ENCODE measurements at places on chromosomes 5 and 9.

DNA sequence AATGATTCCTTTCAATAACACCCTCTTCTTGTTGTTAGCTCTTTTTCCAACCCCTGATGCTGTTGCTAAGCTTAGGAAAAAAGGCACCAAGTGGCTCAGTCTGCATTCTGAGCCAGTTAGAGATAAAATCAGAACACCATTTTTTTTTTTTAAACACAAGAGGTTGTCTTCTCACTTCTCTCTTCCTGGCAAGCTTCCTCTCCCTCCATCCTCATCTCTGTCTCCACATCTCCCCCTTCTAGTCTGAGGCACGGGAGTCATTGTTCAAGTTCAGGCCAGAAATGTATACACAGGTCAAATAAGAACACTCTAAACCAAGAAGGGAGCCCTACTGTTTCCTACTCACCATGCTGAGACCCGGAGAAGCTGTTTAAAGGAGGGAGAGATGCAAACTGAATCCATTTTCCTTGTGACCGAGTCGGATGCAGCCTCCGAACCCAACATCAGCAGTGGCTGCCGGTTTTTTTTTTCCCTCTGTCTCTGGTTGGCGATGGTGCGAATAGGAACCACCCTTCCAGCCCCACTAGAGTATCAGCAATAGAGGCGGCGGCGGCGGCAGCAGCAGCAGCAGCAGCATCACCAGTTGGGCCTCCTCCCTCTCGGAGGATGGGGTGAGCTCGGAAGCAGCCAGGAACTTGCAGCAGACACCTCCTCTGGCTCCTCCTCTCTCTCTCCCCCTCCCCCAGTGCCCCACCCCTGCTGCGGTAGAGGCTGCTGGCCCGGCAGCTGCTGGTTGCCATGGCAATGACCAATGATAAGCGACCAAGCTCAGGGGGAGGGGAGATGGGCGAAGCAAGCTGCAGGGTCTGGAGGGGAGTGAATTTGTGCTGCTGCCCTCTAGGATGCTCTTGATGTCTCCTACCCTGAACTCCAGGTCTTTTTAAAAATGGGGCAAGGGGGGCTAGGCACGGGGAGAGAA lies at the start of gene JAKMIP2:
JAKMIP2 (minus strand) TSS at position 619 of the 919 bp plus-strand sequence. CDS start 110,922 bp downstream, outside the sequence.
- DNase-seq = peak; percentile 9

GRCh38 chr9:108815156-108815555 lies 40.6 kb downstream of the ACTL7B start:
- no peak for DNase-seq

- no peak for DNase-seq
Observed at GRCh38 chr9:99451112-99451606, 229.1 kb downstream of the SEC61B start.

DNA sequence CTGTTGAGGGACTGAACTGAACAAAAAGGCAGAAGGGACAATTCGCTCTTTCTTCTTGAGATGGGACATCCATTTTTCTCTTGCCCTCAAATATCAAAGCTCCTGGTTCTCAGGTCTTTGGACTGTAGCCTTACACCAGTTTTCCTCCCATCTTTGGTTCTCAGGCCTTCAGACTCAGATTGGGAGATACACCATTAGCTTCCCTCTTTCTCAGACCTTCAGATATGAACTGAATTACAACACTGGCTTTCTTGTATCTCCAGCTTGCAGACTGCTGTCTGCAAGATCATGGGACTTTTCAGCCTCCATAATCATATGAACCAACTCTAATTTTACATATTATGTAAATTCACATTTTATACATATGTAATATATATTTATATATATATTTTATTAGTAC lies 12.6 kb upstream of the CCNG1 start:
- DNase-seq = no peak

DNA sequence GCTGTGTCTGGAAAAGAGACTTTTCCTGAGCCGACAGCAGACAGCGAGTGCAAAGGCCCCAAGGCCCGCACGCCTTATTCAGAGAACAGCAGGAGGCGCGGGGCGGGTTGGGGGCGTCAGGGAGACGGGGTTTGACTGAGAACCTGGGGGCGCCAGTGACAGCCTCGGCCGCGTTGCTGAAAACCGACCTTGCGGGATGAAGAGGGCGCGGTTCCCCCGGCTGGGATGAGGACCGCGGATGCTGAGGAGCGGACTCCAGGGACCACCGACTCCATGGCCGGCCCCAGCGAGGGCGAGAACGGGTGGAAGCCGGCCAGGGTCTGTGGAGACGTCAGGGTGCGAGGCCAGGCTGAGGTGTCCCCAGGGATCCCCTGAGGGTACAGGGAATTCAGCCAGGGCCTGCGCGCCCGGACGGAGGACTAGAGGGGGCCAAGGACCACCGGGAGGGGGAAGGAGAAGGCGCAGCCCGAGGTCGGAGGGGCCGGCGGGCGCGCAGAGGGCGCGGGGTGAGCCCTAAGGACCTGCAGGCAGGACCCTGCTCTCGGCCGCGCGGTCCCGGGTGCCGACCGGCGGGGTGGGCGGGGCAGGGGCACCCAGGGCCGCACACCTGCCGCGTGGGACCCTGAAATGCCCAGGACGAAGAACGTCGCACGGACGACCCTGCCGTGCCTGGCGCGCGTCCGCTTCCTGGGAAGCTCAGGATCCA lies 837 bp upstream of the AHRR start:
- no peak for DNase-seq

- DNase-seq = no peak
Observed at GRCh38 chr5:133459474-133460160, 152.7 kb downstream of the FSTL4 start.

- no peak for DNase-seq
Observed at GRCh38 chr5:169197343-169197742, 103.6 kb downstream of the SLIT3 start.

DNA sequence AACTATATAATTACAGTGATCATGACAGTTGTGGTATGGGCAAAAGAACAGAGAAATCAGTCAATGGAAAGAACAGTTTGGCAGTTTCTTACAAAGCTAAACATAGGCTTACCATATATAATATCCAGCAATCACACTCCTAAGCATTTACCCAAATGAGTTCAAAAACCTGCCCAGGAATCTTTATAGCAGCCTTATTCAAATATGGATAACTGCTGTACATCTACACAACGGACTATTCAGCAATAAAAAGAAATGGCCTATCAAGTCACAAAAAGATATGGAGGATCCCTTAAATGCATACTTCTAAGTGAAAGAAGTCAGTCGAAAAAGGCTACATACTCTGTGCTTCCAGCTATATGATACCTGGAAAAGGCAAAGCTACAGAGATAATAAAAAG lies 36.6 kb downstream of the ERMP1 start:
- DNase-seq = no peak

DNA sequence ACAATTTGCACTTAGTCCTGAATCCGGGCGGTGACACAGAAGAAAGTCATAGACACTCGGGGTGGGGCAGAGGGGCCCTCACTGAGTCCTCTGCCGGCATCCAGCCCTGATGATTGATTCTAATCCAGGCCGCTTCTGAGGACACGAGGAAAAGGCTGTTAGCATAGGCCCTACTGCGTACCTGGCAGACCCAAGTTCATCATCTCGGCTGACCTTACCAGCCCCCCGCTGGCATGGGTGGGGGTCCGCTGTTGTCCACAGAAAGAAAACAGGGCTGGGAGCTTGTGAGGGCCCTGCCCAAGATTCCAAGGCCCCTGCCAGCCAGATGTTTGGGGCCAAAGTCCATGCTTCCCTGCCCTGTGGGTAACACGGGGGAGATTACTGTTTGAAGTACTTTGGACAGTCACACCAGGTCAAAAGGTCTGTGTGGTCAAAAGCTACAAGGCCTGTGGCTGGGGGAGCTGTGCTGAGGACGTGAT lies 24.5 kb downstream of the ERGIC1 start:
- no peak for DNase-seq

- no peak for DNase-seq
Observed at GRCh38 chr5:172725785-172726184, 45.2 kb downstream of the DUSP1 start.

GRCh38 chr9:81534138-81534875 lies 155.0 kb downstream of the TLE1 start:
- no peak for DNase-seq

DNA sequence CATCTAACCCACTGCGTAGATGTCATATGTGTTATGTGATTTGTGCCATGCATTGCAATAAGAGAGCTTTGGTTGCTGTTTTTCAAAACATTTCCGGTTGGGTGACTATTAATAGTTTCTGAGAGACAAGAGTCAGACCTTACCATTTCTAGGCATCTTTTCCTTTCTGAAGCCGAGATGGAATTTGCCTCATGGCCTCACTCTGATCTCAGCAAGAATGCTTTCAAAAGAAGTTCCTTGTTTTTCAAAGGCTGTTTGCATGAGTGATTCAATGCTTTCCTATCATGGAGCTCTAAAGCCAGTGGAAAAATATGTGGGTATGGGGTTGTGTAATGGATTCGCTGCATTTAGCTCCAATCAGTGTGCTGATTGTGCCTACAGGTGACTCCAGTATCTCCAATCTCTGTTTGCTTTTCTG lies 203.1 kb upstream of the PPP1R2B start:
- no peak for DNase-seq

DNA sequence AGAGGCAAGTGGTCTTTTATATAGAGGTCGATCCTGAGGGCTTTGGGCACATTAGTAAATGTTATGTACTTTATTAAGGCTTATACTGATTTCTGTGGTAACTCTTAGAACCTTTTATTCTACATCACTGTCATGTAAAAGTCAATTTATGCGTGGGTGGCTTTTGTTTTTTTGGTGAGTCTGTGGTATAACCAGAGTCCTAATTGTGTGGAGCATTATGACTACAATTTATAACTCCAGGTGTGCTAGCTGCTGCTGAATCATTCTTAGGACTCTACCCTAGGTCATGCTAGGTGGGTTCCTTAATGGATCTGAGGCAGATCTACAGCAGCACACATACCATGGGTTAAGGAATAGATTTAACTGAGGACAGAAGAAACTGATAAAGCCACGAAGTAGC lies 33.9 kb upstream of the KCNN2 start:
- DNase-seq = no peak

GRCh38 chr5:54889826-54890225 lies 95.6 kb downstream of the ESM1 start:
- DNase-seq = no peak

DNA sequence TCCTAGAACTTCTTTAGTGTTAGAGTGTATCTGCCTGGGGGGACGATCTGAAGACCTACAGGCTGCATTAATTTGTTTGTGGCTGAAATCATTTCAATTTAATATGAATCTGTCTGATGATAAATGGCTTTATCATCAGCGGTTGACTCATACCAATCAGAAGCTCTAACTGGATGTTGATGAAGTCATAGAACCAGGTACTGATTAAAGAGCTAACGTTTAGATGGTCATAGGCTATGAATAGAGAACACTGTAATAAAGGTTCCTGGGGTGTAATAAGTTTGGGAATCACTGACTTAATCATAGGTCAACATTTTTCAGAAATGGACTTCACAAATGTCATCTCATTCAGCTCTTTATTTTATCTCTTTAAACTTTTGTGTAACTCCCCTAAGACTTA lies 329.9 kb downstream of the MSX2 start:
- no peak for DNase-seq

GRCh38 chr5:4700871-4701270 lies 439.3 kb upstream of the ADAMTS16 start:
- no peak for DNase-seq

GRCh38 chr5:176413709-176414191 lies 2.6 kb downstream of the CLTB start:
- DNase-seq = no peak

DNA sequence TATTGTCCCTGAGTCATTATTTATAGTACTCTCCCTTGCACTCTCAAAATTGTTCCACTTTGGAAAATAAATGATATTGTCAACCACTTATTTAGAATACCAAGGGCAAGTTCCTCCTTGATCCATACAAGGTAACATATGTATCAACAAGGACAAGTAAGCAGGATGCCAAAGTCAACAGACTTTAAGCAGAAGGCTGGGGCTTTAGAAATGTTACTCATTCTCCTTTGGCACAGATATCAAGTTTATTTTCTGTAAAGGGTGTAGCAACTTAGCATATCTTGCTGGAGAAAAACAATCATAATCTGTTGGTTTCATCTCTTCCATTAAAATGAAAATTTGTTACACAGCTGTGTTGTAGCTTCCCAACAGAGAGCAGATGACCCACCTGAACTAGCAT lies 248.7 kb upstream of the SLC30A5 start:
- DNase-seq = no peak

DNA sequence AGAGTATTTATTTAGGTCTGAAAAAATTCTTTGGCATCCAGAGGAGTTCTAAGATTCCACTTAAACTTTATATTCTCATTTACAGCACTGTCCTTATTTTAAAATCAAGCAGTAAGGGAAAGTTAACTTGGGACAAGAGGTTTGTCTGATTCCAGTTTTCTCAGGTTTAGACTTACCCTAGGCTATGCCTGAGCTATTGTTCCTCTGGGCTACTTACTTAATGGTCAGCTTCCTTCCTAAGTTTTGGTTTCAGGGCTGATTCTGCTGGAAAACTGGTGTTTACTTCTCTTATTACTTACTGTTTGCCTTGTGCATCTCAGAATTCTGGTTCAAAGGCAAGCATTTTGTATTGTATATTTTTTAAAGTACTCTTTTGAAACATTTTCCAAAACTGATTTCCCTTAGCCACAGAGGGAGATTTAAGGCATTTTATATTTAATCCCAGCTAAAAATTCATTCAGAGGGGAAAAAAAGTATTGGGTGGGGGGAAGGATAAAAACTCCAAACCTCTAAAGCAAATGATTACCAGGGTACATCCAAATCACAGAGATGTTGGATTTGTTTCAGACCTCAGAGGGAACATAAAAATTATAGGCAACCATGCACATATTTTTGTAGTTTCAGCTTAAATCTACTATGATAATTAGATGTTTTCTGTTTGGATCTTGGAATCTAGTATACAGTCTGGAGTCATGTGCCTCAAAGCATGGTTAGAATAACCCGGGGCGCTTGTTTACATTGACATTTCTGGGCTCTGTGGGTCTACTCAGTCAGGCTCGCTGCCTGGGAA lies 290.0 kb downstream of the ARHGAP26 start:
- DNase-seq = no peak

DNA sequence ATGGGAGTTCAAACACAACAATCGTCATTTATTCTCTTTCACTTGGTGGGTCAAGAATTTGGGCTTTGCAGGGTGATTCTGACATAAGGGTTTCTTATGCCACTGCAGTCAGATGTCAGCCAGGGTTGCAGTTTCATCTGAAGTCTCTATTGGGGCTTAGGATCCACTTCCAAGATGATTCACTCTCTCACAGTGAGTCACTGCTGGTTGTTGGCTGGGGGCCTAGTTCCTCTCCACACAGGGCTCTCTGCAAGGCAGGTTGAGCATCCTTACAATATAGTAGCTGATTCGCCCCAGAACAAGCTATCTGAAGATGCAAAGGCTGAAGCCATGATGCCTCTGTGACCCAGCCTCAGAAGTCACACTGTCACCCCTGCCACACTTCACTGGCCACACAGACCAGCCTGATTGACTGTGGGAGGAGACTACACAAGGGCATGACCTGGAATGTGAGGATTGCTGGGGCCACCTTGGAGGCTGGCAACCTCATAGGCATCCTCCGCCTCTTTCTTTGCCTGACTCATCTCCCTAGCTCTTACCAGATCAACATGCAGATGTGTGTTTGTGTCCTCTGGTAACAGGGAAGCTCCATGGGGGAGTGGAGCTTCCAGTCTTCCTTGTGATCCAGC lies 4.5 kb upstream of the CARD19 start:
- DNase-seq = peak; percentile 31

GRCh38 chr5:146788898-146789297 lies 89.7 kb downstream of the PPP2R2B start:
- DNase-seq = no peak
